Activated CD4-positive, alpha-beta T cell treated with anti-CD3 and anti-CD28 coated beads, Interleukin-2, amount 50 U/mL, for 24 hours (primary cell): ENCODE measurements at places on chromosomes 3 and 15.

GRCh38 chr15:67803996-67804843, 21.1 kb upstream of the SKOR1 start:
- no peak for DNase-seq

DNA sequence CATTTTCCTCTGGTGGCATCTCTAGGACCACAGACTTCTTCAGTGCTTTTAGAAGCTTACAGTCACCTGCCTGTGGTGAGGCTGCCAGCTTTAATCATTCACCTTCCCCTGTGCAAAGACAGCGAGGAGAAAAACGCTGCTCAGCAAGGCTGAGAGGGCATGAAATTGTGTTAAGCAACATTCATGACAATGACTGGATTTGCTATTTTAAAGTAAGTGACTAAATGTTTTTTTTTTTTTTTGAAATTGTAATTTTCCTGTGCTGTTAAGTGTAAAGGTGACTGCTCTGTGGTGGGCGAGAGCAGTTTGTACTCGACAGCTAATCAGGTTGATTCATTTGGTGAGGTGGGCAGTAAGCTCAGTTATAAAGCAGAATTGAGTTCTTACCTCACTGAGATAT, 240.4 kb downstream of the NSUN3 start:
- DNase-seq, result no peak

DNA sequence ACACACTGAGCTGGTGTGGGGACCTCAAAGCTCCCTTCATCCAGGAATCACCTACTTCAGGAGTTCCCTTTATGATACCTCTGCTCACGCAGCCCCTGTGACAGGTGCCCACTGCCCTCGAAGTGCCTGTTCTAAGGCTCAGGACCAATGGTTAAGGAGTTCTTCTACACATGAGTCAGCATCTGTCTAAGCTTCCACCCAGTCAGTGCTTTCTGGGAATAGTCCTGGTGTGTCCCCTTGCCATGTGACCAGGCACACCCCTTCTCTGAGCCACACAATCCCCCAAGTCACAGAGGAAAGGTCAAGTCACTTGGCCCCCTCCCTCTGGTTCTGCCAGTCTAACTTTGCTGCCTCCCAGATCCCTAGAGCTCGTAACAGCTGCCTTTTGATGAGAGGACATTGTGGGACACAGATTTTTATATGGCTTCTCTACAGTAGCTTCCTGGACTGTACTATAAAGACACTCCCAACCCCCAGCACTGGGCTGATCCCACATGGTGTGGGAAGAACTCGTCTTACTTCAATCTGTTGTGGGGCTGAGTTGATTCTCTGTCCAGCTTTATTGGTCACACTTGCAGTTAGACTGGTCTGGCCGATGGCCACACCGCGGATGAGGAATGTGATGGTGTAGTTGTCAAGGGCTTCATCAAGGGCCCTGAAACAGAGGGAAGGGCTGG, 78.8 kb downstream of the NUP210 start:
- DNase-seq, result no peak

DNA sequence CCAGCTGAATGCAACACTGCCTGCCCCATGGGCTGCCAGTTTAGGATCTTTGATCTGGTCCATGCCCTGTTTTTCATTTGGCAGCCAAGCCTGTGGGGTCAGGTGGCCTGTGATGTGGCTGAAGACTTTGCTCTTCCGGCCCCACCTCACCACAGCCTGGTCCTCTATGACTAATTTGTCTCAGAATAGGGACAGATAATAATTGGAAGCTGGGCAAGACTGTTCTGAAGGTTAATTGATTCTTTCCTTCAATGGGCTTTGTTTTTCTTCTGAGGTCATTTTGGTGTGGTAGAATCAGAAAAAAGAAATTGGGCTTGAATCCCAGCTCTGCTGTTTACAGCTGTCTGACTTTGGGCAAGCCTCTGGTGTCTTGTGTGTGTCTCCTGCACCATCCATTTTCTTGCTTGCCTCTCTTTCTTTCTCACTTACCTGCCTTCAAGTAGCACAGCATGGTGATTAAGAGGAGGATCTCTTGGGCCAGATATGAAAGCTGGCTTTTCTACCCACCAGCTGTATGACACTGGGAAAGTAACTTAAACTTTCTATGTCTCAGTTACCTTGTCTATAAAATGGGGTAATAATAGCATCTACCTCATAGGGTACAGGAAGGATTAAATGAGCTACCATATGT, 24.2 kb downstream of the ABHD2 start:
- no peak for DNase-seq

- DNase-seq, result no peak
Observed at GRCh38 chr15:93332168-93332553, 243.2 kb upstream of the RGMA start.

- no peak for DNase-seq
Observed at GRCh38 chr3:117589454-117589853, 879.9 kb downstream of the TUSC7 start.

DNA sequence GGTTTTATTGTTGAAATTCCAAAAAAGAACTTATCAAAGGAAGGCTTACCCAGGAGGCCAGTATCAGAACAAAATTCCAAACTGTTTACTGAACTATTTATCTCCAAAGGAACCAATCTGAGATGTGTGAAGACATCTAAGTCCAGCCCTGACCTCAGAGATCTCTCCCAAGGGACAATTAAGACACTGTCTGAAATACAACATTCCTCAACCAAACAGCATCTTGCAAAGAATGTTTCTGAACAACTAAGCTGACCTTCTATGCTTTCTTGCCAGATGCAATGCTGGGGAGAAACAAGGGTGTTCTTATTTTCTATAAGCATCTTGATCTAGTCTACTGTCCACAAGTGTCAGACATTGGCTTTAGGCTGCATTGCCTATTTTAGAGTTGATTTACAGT, 13.6 kb downstream of the PDZRN3 start:
- DNase-seq, result no peak

GRCh38 chr3:45642731-45643152, 46.5 kb upstream of the SACM1L start:
- no peak for DNase-seq

GRCh38 chr3:46482632-46483350, 15.0 kb upstream of the RTP3 start:
- DNase-seq, result no peak

GRCh38 chr3:8503871-8504610, 2.4 kb downstream of the LMCD1 start:
- DNase-seq, result no peak

DNA sequence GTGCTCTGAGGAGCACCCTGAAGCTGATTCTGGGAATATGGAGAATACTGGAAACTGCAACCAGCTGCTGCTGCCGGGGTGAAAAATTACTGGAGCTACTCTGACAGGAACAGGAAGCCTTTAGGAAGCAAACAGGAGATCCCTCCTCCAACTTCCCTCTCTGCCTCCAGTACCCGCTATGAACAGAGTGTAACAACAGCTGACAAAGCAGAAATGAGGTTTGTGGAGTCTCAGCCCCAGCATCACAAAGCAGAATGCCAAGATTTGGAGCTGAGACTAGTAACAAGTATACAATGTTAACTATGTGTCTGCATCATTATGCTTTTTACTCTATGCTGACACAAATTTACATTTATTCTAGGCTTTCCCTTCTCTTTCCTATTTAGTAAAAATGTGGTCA, 22.7 kb upstream of the PIAS1 start:
- no peak for DNase-seq

DNA sequence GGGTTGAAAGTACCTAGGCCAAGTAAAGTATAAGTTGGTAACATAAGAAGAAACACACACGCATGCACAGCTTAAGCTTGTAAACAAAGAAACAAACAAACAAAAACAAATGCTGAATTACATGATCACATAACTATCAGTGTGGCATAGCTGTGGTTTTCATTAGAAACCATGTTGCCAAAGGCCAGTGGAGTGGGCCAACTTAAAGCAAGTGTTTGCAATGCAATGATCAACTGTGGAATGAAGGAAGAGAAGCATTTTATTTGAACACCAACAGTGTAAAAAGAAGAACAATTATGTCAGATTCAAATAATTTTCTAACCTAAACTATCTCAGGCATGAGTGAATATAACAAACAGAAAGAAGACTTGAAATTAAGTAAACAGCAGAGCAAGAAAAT, 199.4 kb upstream of the STRIT1 start:
- no peak for DNase-seq

GRCh38 chr3:159488602-159489001, 500.0 kb upstream of the IL12A start:
- no peak for DNase-seq

DNA sequence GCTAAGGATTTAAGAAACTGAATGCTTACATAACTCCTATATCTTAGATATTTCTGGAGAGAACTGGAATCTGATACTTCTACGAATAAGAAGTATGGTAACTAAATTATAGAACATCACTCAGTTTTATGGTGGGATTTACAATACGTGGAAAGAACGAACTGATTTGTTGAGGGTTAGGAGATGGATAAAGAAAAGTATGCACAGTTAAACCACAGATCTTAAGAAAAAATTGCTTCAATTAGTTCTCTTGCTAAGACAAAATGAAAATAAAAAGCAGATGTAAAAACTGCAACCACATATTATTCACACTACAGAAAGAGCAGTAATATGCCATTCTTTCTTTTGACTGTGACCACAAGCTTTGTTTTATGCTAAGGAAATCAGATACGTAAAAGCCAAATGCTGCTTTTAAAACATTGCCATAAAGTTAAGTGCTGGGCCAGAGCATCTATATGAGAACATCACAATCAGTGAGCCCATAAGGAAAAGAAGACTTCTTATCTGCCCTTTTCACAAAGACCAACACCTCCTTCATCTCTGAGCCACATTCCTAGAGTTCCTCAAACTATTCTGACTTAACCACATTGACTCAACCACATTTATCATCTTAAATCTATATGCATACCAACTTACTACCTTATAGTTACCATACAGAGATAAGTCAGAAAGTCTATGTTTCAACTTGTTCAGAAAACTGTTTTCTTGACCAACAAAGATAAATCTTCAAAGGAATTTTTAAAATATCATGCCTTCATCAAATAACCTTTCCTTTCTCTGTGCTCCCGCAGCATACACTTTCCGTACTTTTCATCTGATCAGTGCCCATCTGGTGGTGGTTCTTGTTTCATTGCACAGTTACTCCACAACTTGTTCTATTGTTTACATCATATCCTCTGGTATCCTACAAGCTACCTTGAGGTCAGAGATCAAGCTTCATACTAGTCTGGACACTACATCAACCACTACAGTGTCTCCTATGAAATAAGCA, 61.7 kb downstream of the FSIP1 start:
- DNase-seq, result no peak

- DNase-seq, result no peak
Observed at GRCh38 chr3:31934018-31934417, 47.0 kb downstream of the OSBPL10 start.

DNA sequence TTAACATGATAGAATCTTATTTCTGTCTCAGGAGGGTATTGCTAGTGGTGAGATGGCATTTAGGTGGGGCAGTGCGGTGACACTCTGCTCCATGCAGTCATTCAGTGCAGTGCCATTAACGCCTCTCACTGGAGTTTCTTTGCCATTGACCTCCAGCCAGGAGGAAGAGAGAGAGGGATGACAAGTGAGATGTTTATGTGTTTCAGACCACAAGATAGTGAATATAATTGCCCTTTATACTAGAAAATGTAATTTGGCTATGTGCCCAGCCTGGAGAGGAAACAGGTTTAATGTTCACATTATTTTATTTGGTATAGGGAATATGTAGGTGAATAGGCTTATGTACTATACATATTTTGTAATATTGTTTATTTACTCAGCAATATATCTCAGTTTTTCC, 84.5 kb downstream of the ZIC1 start:
- no peak for DNase-seq

DNA sequence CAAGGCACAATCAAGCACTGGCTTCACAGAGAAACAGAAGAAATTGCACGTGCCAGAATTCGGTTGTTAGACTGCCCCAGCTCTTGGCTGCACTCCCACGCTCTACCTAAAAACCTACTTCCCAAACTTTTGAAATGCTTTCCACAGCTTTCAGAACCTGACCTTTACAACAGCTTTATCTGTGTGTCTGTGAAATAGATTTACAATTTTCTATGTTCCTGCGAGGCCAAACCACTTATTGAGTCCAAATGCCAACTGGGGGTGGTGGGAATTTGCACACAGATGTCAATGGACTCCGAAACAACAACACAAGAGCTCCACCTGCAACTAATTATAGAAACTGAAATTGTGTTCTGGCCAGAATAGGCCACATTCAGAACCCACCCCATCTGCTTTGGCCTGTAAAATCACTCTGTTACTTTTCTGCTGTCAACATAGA, 44.6 kb downstream of the ERC2 start:
- DNase-seq, result no peak

GRCh38 chr3:128320551-128321340, 145.9 kb downstream of the DNAJB8 start:
- no peak for DNase-seq

DNA sequence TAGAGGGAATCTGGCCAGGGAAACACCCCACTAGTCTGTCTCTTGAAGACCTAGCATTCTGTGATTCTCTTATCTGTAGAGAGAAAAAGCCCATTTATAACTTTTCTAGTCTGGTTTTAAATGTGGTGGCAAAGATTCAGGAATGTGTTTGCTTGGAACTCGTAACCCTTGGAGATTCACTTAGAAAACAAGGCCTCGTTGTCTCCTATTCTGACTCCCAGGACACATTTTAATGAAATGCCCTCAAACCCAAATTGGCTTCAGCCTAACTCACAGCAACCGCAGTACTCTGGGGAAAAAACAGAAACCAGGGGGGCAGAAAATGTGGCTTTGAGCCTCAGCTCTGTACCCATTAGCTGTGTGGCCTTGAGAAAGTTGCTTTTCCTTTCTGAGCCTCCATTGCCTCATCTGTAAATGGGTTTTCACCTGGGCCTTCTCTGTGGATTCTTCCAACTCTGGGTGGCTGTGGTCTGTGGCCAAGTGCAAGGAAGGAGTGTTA, 36.5 kb downstream of the RPLP1 start:
- no peak for DNase-seq

GRCh38 chr15:69824075-69824876, 273.4 kb downstream of the TLE3 start:
- DNase-seq, result no peak

- DNase-seq, result no peak
Observed at GRCh38 chr3:175129126-175129525, 270.0 kb downstream of the NAALADL2 start.

DNA sequence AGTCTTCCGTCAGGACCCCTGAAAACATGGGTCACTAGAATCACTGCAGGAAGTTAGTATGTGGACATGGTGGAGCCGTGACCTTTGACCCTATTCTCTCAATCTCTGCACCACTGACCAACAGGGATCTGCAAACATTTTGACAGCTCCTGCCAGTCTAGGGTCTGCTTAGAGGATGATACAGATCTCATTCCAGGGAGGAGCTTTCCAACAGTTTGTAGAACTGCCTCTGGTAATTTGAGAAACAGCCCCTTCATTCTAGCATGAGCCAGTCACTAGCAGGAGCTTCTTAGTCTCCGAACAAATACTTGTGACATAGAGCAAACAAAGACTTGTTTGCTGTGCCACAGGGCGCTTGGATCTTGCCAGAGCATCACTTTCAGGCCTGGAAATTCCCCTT, 270.3 kb upstream of the CFAP20DC start:
- no peak for DNase-seq
